ENCODE measurements at places on chromosomes 12 and 14.
A peak's percentile ranks its signal among the peaks of the same experiment; 100 is the strongest.

DNA sequence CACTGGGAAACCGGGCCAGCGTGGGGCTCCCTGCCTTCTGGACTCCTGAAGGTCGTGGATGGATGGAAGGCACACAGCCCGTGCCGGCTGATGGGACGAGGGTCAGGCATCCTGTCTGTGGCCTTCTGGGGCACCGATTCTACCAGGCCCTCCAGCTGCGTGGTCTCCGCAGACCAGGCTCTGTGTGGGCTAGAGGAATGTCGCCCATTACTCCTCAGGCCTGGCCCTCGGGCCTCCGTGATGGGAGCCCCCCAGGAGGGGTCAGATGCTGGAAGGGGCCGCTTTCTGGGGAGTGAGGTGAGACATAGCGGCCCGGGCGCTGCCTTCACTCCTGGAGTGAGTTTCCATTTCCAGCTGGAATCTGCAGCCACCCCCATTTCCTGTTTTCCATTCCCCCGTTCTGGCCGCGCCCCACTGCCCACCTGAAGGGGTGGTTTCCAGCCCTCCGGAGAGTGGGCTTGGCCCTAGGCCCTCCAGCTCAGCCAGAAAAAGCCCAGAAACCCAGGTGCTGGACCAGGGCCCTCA is 26.9 kb downstream of the HIP1R start:
- DNase-seq, result no peak

GRCh38 chr12:31300783-31301182 is 25.2 kb downstream of the SINHCAF start:
- DNase-seq, result no peak

- no peak for DNase-seq
Observed at GRCh38 chr12:70590549-70591226, 46.5 kb downstream of the PTPRB start.

DNA sequence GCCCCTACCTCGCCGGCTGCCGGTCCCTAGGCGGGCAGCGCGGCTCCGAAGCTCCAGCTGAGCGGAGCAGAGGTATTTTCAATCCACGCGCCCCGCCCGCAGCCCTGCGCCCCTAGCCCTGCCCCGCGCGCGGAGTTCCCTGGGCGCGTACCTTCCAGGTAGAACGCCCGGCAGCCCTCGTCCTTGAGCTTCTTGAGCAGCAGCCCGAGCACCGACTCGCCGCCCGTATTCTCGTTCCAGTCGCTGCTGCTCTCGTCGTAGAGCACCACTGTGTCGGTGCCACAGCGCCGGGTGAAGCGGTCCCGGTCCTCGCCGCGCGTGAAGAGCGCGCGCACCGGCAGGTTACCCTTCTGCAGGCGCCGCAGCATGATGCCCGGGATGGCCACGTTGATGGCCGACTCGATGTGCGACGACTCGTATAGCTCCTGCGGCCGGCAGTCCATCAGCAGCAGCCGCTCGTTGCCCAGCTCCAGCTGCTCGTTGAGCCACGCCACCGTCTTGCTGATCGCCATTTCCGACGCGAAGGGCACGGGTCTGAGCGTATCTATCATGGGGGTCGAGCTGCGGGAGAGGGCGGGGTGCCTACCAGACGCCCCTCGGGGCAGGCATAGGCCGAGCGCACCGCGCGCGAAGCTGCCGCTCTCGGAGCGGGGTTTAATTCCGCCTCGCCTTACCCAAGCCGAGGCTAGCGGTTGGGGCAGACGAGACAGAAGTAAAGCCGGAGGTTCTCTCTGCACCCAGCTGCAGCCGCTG is 636 bp downstream of the DUSP6 start:
- DNase-seq, result no peak

DNA sequence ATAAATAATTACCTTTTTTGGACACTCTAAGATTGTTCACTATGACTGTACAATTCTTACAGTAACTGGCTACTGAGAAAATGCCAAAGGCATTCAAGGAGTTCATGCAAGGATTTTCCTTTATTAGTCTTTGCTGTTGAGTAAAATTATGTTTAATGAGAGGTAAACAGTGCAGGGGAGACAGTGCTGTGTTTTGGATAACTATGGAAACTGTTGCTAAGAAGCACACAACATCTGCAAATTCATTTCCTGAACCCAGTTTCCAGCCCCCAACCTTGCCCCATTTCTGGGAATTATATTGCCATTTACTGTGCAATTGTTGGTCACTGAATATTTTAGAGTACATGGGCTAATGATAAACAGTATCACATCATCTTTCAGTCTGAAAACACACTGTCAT is 1005.8 kb downstream of the TRHDE start:
- DNase-seq, result no peak

GRCh38 chr14:51616724-51617409 is 34.8 kb upstream of the FRMD6 start:
- DNase-seq, result no peak

- no peak for DNase-seq
Observed at GRCh38 chr14:95361373-95362137, 41.8 kb upstream of the CLMN start.

DNA sequence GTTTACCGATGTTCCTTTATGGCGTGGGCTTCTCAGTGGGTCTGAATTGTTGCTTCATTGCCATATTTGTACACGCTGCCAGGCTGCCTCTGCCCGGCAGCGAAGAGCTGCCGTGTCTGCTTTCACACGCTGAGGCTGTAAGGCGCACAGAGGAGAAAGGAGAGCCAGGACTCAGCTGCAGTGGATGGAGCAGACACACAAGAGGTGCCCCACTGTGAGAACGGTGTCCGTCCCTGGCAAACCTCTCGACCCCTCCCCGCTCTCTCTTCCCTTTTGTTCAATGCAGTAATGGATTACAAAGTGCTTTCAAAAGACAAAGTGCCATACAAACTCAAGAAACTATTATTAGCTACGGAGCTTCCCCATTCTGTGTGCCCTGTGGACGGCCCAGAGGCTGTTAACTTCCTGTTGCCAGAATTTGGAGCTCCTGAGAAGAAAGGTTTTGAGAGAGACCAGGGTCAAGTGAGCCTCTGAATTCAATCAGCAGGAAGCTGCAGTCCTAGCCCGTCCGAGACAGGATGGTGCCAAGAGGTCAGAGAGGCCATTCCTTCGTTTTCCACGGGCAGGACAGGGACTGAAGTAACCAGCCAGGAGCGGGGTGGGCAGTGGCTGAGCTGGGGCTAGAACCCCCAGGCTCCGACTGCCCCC is 15.8 kb downstream of the CCND2 start:
- no peak for DNase-seq

GRCh38 chr14:97517566-97518234 is 720.5 kb downstream of the VRK1 start:
- DNase-seq, result no peak

GRCh38 chr12:127893895-127894609 is 372.9 kb upstream of the TMEM132C start:
- no peak for DNase-seq

GRCh38 chr12:108852674-108853309 is 4.6 kb downstream of the SSH1 start:
- no peak for DNase-seq

DNA sequence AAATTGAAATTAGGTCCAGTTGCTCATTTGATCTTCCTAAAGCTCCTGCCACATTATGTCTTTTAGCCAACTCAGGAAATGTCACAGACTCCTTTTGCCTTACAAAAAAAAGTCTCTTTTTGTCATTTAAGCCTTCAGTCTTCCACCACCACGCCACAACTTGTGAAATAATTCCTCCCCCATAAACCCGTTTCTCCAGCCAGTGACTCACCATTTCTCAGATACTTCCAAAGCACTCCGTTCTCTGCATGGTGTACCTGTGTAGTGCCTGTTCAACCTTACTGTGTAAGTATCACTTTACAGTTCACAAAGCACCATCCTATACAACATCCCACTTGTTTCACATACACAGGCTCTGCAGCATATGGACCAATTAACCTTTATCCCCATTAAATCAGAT is 139.5 kb upstream of the AEBP2 start:
- no peak for DNase-seq

DNA sequence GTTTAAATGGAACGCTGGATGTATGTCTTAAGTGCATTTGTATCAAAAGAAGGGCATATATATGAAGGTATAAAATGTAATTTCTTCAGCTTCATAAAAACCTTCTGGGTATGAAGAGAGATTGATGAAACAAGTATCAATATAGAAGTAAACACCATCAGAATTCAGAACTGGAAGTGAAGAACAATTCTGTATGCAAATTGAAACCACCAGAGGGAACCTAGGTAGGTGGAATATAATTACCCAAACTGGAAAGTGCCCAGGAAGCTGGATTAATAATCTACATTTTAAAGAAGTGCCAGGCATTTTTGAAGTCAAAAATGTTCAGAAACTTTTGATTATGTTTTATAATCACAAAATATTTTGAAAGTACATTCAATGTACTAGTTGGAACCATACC is 336.2 kb upstream of the GARIN6 start:
- DNase-seq, result no peak

DNA sequence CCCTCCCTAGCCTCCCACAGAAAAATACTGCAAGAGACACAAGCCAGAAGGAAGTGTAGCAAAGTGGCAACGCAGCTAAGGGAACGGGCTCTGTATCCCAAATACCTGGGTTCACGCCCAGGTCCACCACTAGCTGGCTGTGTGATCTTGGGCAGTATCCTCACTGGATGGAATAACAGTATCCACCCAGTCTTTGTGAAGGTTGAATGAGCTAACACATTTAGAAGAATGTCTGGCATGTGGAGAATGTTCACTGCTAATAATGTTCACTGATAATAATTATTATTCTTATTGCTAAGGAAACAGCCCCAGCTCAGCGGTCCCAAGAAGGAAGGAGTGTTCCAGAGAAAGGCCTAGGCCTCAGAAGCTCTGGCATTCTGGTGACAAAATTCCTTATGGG is 70.9 kb downstream of the VWF start:
- DNase-seq, result no peak

- no peak for DNase-seq
Observed at GRCh38 chr12:53495903-53496751, 3.1 kb downstream of the MAP3K12 start.

DNA sequence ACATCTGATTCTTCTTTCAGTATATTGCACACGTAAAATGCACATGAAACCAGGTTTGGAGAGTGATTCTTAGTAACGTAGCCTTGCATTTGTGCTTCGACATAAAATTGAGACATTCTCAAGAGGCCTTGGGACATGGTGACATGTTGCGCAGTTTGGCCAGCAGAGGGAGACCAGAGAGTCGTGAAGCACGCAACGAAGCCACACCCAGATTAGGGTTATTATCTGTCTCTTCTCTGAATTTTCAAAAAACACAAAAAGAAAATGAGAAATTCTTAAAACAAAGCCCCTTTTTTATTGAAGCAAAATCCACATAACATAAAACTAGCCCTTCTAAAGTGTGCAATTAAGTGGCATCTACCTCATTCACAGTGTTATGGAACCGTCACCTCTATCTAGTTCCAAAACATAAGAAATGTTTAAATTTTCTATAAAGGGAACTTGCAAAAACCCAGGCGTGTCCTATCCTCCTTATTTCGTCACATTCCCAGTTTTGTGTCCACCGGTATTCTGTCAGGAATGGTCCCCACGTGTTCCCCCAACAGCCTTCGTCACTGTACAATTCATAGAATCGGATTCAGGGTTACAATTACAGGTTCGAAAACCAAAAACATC is 108.8 kb upstream of the ATF7IP start:
- DNase-seq, result peak; percentile 52

All from activated CD8-positive, alpha-beta memory T cell treated with anti-CD3 and anti-CD28 coated beads for 1 hour (primary cell).